ENCODE measurements at places on chromosomes 3 and 15. TPM values are rescaled to one million over a fixed set of nuclear protein-coding genes. Genes with fewer than 3 reads are reported as not detected.

The PRTG gene
- total RNA-seq, result 0.92 TPM

The CADM2 gene
- total RNA-seq, result 0.65 TPM

The SH2D7 gene
- total RNA-seq, result not detected

The SKOR1 gene
- total RNA-seq, result 0.24 TPM

The PP2D1 gene
- not detected for total RNA-seq

The GOLGA8S gene
- total RNA-seq, result 1.1 TPM

The UBAP1L gene
- 2.4 TPM for total RNA-seq

The TRPC1 gene
- 18.7 TPM for total RNA-seq

The SLCO2A1 gene
- total RNA-seq, result 59.2 TPM

The A4GNT gene
- not detected for total RNA-seq

The CXCR6 gene
- 0.32 TPM for total RNA-seq

The ACOX2 gene
- total RNA-seq, result 31.2 TPM

The DAZL gene
- not detected for total RNA-seq

The MINAR1 gene
- 0.19 TPM for total RNA-seq

The MYL3 gene
- total RNA-seq, result 3,804 TPM

The FRMD5 gene
- total RNA-seq, result 69.1 TPM

The ANKUB1 gene
- not detected for total RNA-seq

The KCNMB3 gene
- 1.9 TPM for total RNA-seq

The DUOXA2 gene
- total RNA-seq, result not detected

The RBMS3 gene
- 49.0 TPM for total RNA-seq

The GPR15 gene
- total RNA-seq, result not detected

The LTF gene
- total RNA-seq, result 5.4 TPM

The GOLGA8G gene
- not detected for total RNA-seq

The CCR2 gene
- 1.3 TPM for total RNA-seq

The ARHGEF26 gene
- 2.9 TPM for total RNA-seq

The TICRR gene
- total RNA-seq, result 0.03 TPM

The SH3GL3 gene
- total RNA-seq, result not detected

The DAPK2 gene
- 31.8 TPM for total RNA-seq

All from cardiac septum (tissue), 1 donor.